ENCODE measurements at places on chromosomes 7 and 10.

DNA sequence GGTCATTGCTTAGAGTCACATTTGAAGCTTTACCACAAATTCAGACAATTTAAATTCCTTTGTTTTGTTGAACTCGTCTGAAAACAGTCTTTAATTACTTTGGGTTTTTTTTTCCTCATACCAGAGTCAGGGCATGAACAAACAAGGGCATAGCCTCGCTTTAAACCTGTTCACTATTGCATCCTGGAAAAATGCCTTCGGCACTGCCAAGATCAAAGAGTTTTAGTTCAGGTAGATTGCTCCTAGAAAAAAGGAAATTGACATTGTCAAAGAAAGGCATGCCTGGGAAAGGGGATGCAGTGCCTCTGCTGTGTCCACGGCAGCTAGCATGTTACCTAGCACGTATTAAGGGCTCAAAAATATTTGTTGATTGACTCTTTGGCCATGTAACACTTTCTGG lies 235.1 kb downstream of the ARHGAP21 start:
- no peak for DNase-seq

DNA sequence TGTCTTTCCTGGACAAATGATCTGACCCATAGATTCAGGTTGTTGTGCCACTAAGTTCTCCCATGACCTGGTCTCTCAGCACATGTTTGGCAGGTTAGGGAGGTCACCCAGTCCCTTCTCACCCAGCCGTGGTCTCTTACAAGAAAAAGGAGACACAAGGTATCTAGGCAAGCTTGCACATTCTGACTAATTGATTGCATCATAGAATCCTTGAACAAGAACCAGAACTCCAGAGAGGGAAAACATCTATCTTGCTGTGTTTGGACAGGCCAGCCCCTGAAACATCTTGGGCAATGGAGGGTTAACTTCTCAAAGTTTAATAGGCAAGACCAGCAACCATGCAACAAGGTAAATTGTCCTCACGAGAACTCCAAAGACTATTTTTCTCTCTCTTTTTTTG lies 8.5 kb upstream of the HK1 start:
- DNase-seq, result peak; percentile 49

- no peak for DNase-seq
Observed at GRCh38 chr7:155681663-155682062, 37.2 kb downstream of the RBM33 start.

- no peak for DNase-seq
Observed at GRCh38 chr10:128643658-128644057, 517.4 kb upstream of the MKI67 start.

DNA sequence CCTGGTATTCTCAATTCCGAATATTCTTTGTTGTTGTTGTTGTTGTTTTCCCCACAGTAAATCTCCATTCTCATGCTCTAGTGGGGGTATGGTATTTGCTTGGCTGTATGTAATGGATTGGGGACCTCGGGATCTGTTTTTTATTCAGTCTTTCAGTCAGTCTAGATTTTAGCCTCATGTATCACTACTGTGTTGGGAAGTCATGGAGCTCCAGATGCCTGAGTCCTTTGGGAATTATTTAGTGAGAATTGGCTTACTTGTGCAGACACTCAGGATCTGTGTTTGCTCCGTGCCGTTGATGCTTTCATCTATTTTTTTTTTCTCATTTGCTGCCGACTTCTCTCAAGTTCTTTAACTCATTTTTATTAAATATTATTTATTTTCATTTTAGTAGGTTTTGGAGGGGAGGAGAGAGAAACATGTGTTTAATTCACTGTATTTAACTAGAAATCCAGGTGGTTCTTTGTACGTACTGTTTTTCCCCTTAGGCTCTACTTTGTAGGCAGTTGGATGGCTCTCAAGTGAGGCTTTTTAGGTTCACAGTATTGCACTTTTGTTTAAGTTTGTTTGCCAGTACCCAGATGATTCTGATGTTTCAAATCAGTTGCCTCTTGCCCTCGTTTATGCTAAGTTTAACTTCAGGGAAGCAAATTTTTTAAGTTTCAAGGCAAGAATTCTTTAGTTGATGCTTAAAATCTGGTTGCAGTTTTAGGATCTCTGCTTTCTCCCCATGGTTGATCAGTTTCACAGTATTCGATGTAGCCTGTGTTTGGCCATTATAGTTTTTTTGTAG lies 36.9 kb downstream of the ZNRF2 start:
- peak; percentile 21 for DNase-seq

GRCh38 chr7:34208878-34209621 lies 303.7 kb downstream of the BMPER start:
- DNase-seq, result no peak

GRCh38 chr10:33719005-33719703 lies 384.7 kb upstream of the NRP1 start:
- DNase-seq, result no peak

DNA sequence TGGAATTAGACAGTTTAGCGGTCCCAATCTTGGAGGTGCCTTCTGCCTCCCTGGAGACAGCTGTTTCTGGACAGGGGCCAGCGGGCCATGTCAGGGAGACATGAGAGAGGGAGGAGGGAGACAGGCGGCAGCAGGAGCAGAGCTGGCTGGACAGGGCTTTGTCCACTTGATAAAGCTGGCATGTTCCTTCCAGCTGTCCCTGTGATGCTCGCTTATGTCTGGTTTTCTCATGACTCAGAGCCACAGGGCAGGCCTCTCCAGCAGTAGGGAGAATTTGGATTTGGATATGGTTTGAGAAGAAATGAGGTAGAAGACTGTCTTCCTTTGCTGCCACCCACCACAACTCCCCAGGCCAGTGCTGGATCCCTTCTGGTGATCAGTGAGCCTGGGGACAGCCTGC lies 51.7 kb upstream of the SORCS3 start:
- no peak for DNase-seq

DNA sequence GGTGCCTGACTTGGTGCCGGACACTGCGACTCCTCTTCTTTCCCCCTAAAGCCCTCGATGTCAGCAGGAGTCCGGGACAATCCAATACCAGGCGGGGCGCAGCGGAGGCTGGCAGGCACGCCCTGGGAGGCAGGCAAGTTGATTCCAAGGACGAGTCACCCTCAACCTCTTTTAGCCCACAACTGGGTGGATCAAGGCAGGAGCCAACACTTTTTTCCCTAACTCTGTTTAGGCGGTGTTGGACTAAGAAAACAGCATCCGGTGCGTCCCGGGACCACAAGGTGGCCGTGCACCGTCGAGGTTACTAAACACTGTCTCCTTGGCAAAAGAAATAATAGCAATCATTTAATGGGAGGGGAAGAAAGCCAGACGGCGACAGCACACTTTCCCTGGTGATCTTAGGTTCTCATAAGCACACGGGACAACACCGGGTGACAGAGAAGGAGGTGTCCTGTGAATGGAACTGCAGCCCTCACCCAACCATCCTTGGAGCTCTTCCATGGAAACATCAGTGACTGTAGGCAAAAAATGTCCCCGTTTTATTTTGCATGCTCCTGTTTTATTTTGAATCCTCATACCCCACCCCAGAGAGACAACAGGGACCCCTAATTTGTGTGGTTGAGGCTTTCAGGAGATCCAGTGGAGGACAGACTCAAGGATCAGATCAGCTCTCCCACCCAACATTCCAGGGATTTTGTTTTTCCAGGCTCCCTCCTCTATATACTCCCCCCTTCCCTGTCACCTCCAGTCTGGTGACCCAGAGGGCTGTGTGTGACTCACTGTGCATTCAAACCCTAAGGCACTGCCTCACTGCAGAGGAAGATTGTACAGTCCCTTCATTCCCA lies 1.3 kb upstream of the CALCR start:
- DNase-seq, result no peak

DNA sequence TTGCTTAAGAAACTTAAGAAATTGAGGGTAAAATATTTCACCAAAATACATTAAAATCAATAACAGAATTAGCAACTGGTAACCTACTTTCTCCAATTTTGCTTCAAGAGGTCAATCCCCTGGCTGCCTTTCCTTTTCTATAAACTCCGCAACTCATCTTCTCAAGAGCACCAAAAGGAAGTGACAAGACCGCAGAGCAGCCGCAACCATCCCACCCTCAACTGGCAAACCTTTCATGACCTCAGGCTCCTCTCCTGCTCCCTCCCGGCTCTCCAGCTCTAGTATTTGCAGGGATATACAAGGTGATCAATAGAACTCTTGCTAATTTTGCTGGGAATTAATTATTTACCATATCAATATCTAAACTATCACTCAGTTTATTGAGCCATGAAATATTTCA lies 88.9 kb downstream of the ATE1 start:
- no peak for DNase-seq

DNA sequence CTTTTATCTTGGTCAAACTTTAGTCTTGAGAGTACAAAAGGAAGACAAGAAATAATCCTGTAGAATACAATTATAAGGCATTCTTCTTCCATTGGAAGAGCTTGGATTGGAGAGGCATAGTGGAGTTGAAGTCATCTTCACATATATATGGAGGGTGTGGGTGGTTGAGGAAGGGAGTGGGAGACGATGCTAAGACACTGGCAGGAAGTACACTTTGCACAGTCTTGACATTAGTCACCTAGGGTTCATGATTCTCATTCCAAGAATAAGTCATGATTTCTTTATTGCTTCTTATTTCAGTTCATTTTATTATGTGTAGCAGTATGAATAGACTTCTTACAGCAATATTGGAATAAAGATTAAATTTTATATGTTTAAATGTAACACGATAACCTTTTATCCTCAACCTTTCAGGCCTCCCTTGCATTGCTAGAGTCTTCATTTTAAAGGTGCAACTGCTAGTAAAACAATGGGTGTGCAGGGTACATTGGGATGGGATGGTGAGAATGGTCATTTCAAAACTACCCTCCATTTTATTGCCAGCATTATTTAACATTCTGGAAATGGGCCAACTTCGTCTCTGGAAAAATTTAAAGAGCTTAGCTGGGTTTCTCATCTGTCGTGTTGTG lies 12.3 kb upstream of the SLC26A3 start:
- no peak for DNase-seq

DNA sequence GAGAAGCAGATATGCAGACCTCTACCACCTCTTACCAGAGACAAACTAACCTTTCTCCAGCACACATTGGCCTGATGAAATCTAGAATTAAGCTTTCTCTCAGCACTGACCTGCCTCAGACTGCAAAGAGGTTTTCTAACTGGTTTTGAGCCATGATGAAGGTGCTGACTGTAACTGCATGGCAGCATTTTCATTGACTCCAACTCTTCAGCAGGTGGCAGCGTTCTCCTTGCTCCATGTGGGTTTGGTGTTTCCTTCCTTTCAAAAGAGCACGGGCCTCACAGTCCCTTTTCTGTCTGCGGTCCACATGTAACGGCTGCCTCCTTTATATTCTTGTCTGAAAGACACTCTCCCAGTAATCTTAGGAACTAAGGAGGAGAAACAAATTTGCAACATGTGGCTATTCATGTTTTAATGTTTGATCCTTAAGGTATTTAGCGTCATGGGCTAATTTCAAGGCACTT lies 12.6 kb downstream of the KLLN start:
- DNase-seq, result peak; percentile 43

GRCh38 chr7:44216521-44217222 lies 15.9 kb downstream of the YKT6 start:
- no peak for DNase-seq

DNA sequence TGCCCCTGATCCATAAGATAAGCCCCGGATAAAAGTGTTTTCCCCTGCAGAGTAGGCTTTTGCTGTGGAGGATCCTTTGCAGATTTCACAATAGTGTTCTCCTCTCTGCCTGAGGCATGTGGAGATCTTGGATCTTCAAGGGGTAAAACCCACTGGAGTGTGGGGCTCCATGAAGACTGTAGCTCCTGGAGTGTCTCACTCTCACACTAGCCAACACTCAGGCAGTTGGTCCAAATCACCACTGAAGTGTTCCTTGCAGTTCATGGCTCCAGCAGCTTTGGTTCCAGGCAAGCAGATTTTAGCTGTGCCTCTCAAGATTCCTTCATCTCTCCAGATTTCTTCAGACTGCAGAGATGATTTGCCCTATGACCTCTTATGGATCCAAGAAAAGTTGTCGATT lies 665.3 kb downstream of the TNS3 start:
- no peak for DNase-seq

GRCh38 chr7:116150588-116150987 lies 59.8 kb upstream of the TES start:
- no peak for DNase-seq

DNA sequence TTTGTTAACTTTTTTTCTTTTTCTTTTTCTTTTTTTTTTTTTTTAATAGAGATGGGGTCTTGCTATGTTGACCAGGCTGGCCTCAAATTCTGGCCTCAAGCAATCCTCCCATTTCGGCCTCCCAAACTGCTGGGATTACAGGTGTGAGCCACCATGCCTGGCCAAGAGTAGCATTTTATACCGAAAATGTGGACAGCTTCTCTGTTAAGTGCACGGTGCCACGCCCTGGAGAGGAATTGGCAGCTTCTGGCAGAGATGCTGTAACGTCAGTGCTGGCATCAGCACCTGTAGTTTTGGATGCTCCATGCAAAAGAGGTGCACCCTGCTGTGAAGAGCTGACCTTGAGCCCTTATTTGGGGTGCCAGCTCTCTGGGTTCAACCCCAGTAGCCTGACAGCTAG lies 18.2 kb downstream of the IL15RA start:
- DNase-seq, result no peak

GRCh38 chr10:10915215-10915614 lies 102.5 kb upstream of the CELF2 start:
- no peak for DNase-seq

GRCh38 chr10:92081641-92082040 lies 158.1 kb downstream of the BTAF1 start:
- DNase-seq, result no peak

GRCh38 chr7:139941421-139941820 lies 112.4 kb downstream of the TBXAS1 start:
- no peak for DNase-seq

All from fibroblast of the conjunctiva (primary cell).